ENCODE measurements at places on chromosomes 3 and 15.

- DNase-seq = no peak
These were observed 8.7 kb downstream of the RAB7A start for GRCh38 chr3:128734523-128735189.

GRCh38 chr3:64349551-64349950, 124.3 kb upstream of the PRICKLE2 start:
- DNase-seq = no peak

DNA sequence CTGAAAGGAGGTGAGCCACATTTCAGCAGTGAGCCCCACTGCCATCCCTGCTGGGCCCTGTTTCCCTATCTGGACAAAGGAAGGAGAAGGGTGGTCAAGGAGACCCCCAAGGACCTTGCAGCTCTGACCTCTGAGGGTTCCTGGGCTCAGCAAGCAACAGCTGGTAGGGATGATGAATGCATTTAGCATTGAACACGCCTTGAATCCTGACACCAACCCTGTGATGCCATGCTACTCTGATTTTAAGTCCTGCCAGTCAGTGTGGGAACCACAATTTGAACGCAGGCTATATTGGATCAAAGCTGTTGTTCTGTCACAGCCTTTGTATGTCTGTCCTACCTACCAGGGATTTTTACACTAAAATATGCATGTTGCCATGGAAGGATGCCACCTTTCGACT, 6.5 kb downstream of the MPI start:
- no peak for DNase-seq

GRCh38 chr3:126448893-126449180, 26.9 kb downstream of the ZXDC start:
- DNase-seq = no peak

DNA sequence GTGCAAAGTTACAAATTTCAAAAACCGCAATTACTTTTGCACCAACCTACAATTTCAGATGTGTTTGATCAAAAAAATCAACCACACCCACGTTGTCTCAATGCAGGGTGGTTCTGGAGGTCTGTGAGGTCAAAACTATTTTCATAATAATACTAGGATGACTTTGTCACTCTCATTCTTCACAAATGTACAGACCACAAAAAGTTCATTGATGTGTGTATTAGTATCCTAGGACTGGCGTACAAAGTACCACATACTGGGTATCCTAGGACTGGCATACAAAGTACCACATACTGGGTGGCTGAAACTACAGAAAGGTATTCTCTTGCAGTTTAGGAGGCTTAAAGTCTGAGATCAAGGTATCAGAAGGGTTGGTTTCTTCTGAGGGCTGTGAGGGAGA, 13.0 kb downstream of the SUCLG2 start:
- DNase-seq = no peak

- no peak for DNase-seq
These were observed 361.9 kb downstream of the CLSTN2 start for GRCh38 chr3:140296796-140297352.

DNA sequence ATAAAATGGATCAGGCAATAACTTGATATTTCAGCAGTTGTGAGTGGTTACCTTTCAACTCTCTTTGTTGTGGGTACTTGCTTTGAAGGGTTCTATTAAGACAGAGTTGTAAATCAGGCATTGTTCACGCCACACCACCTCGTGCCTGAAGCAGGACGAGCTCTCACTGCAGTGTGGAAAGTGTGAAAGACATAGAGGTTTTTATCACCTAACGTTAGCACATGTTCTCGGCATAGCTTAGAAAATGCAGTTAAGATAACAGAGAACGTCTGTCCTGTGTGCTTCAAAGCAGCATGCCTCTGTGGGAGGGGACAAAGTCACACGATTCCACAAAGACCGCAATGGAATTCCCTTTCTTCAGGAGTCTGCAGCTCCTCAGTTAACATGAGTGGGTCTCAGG, 7.8 kb downstream of the ADAMTS17 start:
- no peak for DNase-seq

DNA sequence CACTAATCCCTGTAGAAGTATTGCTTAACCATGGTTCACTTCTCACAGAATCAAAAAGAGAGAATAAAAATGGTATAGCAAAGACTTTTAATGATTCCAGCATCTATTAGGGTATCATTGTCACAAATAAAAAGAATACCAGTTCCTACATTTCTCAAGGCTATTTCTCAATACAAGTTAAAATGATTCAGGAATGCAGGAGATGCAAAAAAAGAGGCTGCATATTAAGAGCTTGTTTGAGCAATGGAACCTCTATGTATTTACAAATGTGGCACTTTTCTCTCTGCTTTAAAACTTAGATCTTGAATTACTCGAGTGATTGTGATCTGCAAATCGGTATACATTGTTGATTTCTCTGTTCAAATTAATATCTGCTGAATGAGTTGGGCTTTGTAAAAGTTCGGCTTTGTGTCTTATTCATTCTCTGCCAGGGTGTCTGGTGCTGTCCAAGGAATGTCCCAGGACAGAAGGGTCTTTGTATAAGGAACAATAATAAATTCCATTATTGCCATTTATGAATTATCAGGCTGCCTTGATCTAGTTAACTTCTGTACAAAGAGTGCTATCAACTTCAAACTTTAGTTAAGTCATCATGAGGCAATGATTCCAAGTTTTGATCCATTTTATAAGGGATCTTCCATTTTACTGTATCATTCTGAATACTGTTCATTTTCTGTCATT, 364.2 kb downstream of the RBMS3 start:
- no peak for DNase-seq

- no peak for DNase-seq
These were observed 64.8 kb upstream of the ABHD2 start for GRCh38 chr15:89023311-89023961.

DNA sequence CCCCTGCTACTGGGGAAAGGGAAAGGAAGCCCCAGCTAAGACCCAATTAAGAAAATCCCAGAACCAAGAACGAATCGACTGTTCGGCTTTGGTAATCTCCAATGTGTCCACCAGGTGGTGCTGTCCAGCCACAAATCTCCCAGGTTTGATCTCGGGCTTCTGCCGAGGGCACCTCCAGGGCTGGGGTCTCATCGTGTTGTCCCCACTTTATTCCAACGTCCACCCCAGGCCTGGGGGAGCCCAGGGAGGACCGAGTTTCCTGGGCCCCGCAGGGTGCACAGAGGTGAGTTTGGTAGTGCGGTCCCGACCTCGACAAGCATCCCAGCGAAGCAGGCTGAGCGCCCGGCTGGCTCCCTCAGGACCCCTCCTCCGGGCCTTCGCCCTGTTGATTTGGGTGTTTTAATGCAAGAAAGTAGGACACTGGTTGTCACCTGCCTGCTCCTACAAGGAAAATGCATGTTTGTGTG, 185.1 kb downstream of the GOLGA6L6 start:
- peak; percentile 79 for DNase-seq

GRCh38 chr3:77081240-77081661, 41.4 kb downstream of the ROBO2 start:
- DNase-seq = peak; percentile 40

GRCh38 chr15:67931861-67932260, 92.0 kb upstream of the RNU6-1 start:
- no peak for DNase-seq

GRCh38 chr3:71874618-71875017, 89.7 kb upstream of the PROK2 start:
- DNase-seq = no peak

GRCh38 chr3:55903680-55904079, 416.6 kb upstream of the WNT5A start:
- no peak for DNase-seq

- DNase-seq = no peak
These were observed 1010.3 kb downstream of the NAALADL2 start for GRCh38 chr3:175869404-175869803.

DNA sequence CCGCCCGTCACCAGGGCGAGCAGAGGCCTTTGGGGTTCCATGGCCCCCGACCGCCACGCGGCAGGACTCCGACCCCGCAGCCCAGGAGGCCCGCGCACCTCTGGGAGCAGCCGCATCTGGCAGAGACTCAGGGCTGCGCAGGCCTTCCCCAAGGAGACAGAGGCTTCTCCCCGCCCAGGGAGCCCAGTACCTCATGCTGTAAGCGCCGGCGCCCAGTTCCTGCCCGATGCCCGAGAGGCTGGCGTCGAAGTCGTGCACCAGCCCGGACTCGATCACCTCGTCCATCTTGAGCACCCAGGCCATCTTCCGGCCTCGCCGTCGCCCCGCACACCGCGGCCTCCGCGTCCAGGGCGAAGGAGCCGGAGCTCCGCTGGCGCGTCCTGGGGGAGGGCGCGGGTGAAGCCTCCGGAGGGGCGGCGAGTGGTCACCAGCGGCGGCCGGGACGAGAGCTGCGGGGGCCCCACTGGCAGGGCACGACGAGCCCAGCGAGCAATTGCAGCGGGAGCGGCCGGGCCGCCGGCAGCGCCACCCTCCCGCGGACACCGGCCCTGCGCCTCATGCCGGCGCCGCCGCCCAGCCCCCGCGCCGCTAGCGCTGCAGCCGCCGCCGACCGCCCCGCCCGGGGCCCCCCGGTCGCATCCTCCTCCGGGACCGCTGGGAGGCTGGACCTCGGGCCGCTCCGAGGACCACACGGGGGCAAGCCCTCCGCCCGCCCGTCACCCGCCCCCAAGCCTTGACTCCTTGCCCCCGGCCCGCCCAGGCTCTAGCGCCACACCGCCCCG, 468 bp downstream of the UBP1 start:
- DNase-seq = peak; percentile 75

All from iPS-NIHi11 (cell line).